Activated T-helper 9 cell treated with anti-CD3 and anti-CD28 coated beads, Interleukin-2, amount 50 U/mL, for 16 hours (primary cell): ENCODE measurements at places on chromosomes 16 and 17.

- DNase-seq, result no peak
Measured at GRCh38 chr17:72952641-72953315, 139.7 kb downstream of the SLC39A11 start.

- no peak for DNase-seq
Measured at GRCh38 chr16:47888142-47888541, 267.7 kb downstream of the ABCC12 start.

- no peak for DNase-seq
Measured at GRCh38 chr16:64629622-64630021, 492.2 kb downstream of the CDH11 start.

GRCh38 chr17:49031965-49032928 is 35.1 kb downstream of the IGF2BP1 start:
- no peak for DNase-seq

GRCh38 chr16:57908409-57908987 is 62.4 kb downstream of the CNGB1 start:
- no peak for DNase-seq

DNA sequence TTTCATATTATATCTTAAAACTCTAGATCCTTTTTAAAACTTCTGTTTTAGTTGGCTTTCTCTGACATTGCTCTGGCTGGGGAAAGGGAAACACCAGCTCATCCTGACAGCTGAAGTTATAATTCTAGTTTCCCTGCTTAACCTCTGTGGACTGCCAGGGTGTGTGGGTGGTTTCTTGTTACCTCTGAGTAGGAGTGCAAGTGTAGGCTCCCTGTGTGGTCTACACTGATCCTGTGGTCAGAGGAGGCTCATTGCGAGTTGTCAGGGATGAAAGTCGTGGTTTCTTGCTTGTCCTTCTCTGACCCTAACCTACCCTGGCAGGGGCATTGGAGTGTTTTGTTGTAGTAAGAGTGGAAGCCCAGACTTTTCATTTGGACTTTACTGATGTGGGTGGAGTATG is 221.0 kb downstream of the UTP18 start:
- DNase-seq, result no peak

- DNase-seq, result no peak
Measured at GRCh38 chr17:38320482-38320881, 23.3 kb downstream of the GPR179 start.
